ENCODE measurements at places on chromosomes 1 and 21.

DNA sequence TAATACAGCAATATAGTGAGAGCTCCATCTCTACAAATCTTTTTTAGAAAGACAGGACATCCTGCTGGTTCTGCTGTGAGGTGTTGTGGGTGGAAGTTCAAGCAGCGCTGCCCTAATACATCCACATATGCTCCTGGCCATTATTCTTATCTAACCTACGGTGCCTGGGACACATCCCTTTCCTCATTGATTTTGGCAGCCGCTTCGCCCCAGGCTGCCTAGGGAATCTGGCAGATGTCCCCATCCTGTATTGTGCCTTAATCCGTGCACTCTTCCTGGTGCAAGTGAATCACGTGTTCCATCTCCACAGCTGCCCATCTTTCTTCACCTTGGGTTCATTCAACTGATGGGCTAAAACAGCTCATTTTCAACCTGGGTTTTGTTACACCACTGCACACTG, 3.1 kb upstream of the UBE2G2 start:
- DNase-seq = no peak

DNA sequence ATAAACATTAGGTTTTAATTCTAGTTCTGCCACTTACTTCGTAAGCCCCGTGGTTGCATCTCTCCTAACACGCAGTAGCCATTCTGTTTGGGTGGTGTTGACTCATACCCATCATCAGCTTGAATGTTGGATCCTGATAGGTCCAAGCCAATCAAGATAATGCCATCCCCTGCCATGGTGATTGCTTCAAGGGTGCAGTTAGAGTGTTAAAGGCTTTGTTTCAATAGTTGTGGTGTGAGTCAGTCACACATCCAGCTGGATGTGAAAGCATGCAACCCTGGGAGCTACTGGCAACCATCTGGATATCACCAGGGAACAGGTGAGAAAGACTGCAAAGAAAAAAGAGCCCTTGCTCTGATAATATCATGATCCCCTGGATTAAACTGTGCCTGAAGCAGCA, 69.1 kb downstream of the OMA1 start:
- no peak for DNase-seq

GRCh38 chr1:187236676-187237075, 407.9 kb downstream of the PLA2G4A start:
- DNase-seq = no peak

DNA sequence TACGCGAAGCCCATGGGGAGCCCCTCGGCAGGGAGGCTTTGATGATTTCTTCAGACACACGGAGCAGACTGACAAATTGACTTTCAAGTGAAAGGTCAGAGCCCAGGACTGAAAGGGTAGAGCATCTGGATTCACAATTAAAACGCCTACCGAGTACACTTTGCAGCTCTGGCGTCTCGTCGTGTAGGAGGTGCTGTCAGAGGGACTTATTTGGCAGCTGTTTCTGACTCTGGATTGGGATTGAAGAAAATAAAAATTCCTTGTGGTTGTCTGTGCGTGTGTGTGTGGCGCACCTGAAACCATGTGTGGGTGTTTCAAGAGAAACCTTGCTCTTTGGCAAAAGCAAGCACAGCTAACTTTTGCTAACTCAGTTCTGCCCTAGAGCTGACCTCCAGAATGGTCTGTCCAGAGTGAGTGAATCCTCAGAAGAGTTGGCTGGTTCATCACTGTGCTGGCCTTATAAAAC, 348.7 kb downstream of the HLX start:
- DNase-seq = no peak

DNA sequence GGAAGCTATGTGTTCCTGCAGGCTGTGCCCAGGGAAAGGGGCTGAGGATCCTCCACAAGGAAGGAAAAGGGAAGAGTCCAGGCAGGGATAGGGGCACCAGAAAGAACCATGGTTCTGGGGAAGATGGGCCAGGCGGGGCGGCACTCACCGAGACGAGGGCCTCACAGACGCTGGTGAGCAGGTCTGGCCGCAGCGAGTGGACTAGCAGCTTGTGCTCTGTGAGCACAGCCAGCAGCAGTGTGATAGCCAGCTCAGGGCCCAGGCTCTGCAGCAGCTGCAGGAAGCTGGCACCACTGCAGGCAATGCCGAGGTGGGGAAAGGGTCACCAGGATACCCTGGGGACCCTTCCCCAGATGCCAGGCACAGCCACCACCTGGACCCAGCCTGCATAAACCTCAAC, 5.8 kb downstream of the DENND4B start:
- no peak for DNase-seq

DNA sequence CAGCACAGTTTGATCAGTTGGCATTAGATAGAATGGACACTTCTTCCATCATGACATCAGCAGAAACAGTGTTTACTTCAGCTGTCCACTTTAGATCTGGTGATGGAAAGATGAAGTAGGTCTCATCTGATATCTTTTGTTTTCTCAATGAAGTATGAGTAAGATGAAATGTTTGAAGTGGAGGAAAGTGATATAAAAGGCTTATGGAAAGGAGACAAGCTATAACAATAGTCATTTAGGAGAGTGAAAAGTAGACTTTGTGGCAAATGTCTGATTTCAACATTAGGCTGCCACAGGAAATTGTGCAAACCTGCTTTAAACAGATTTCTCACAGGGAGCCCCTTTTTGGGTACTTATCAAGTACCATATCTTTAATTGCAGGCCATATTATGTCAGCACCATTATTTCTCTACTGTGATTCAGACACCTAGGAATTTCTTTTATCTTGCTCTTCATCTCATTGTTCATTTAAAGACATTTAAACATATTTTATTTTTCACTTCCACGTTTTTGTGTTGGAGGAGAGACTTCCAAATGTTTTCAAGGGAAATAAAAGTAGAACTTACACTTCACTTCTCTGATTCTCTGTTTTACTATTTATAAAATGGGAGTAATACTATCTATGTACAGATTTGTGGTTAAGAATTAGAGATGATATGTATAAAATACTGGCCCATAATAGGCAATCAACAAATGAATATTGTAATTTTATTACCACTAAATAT, 18.1 kb downstream of the PDC start:
- DNase-seq = peak; percentile 33

- DNase-seq = no peak
These were observed 1.6 kb downstream of the ACAP3 start for GRCh38 chr1:1306070-1306660.
